ENCODE measurements at places on chromosomes 6 and 20.
A peak's percentile ranks its signal among the peaks of the same experiment; 100 is the strongest.

DNA sequence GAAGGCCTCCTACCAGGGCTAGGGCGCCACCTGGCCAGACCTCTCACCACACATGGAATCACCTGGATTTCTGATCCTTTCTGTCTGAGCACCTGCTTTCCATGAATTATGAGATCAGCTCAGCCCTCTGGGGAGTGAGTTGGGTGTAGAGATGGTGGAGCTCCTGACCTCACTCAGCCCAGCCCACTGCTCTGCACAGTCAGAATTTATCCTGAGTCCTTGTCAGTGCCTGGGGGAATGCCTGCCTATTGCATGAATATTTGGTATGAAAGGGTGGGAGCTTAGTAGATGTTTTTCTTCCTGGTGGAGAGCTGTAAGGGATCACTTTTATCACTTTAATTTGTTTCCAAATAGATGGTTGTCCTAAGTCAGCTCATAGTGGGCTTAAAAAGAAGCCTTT, 47.5 kb downstream of the DTD1 start:
- H3K4me3 ChIP-seq: no peak overlapping the region
- no peaks in the 10 kb centered on the region for H3K27me3 ChIP-seq
- DNase-seq: no peak
- peaks cover 2% of the 10 kb centered on the region for H3K36me3 ChIP-seq

- H3K4me3 ChIP-seq: no peak overlapping the region
- H3K4me1 ChIP-seq: no peaks in the 10 kb centered on the region
Measured at GRCh38 chr20:58763076-58763475, 70.5 kb downstream of the NPEPL1 start.

DNA sequence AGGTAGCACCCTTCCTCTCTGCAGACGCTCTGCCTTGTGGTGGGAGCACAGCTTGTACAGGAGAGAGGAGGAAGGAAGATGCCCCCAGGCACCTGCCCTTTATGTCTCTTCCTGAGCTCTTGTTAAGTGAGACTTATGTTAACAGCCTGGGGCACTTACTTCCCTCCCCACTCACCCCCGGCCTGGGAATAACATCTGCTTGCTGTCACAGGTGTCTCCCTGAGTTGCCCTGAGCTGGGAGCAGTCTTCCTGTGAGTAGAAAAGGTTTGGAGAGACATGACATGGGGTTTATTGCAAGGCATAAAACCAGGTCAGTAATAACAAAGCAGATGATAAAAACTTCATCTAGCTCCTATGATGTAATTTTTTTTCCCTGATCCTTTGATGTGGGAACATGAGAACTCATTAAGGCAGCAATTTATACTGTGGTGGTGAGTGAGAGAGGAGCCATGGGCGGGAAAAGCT, 1.9 kb downstream of the SSTR4 start:
- no peaks in the 10 kb centered on the region for H3K36me3 ChIP-seq
- H3K4me1 ChIP-seq: peaks cover 3% of the 10 kb centered on the region
- peaks cover 9% of the 10 kb centered on the region for H3K27me3 ChIP-seq
- no peak overlapping the region for H3K4me3 ChIP-seq
- DNase-seq: no peak

GRCh38 chr20:51416532-51417249, 125.8 kb downstream of the NFATC2 start:
- H3K27ac ChIP-seq: no peak overlapping the region
- no peak for DNase-seq

DNA sequence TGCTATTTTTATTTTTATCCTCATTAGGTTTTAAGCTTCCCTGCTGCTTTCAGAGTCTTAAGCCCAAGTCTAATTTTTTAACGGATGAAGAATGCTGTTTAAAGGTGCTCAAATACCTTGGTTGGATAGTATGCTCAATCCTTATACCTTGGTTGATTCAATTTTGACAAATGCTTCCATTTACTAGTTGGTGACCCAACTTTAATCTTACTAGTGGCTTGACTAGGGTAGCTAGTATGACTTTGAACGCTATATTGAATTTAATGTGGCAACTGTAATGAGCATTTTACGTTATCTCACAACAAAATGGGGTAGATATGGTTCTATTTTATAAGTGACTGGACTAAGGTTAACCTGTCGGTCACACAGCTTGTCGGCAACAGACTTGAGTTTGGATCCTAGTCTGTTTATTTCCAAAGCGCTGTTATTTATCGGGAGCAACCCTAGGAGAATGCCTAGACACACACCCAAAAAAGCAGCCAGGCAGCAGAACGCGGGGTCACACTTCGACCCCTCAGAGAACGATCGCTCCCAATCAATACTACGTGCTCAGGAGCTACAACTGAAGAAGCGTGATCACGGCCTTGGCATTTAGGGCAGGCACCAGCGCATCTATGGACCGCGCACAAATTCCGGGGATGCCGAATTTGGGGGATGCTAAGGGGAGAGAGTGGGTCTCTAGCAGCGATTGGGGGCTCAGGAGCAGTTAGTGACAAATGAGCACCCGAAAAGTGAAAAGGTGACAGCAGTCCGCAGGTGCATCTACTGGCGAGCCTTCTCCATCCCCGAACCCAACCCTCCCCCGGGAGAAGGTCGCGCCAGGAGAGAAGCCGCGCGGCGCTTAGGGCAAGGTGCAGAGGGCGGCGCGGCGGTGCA, 586 bp upstream of the ALDH5A1 start:
- H3K4me3 ChIP-seq: peak overlapping the region; percentile 66
- no peak for DNase-seq
- H3K36me3 ChIP-seq: no peaks in the 10 kb centered on the region
- peaks cover 11% of the 10 kb centered on the region for H3K4me1 ChIP-seq

DNA sequence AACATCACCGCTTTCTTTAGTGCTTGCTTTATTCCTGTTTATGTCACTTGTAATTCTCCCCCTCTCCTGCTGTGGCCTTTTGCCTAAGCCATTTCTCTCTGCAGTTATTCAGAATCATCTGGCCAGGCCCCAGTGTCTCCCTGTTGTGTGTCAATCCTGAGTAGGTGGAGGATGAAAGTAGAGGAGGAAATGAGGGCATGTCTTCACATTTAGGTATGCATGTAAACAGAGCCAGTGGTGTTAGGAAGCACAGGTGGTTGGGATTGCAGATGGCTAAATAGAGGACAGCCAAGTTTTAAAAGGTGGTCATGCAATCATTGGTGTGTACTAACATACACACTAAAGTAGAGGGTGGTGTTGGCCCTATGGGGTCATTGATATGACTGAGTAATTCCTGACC, 5.2 kb downstream of the PRSS35 start:
- H3K4me1 ChIP-seq: peaks cover under 1% of the 10 kb centered on the region
- H3K27ac ChIP-seq: no peak overlapping the region
- peaks cover under 1% of the 10 kb centered on the region for H3K27me3 ChIP-seq

GRCh38 chr6:5630636-5631035, 369.3 kb downstream of the FARS2 start:
- DNase-seq: no peak
- no peaks in the 10 kb centered on the region for H3K27me3 ChIP-seq
- no peak overlapping the region for H3K27ac ChIP-seq
- peaks cover 1% of the 10 kb centered on the region for H3K4me1 ChIP-seq
- no peaks in the 10 kb centered on the region for H3K36me3 ChIP-seq

DNA sequence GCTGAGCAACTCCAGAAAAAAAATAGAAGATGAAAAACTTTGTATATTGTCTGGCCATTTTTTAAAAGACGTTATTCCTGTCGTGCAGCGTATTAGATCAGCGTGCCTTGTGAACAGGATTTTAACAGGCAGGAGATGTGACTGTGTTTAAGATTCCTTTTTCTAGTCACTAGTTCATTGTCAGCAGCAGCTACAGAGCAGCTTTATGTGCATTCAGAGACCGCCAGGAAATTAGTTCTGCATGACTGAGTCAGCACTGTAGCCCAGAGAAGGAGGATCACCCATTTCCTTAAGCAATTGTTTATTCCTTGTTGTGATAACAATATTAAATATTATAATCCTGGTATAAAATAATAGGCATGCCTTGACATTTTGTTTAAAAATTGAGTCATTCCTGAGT, 75.4 kb upstream of the ADGRB3 start:
- DNase-seq: peak; percentile 96
- peak overlapping the region; percentile 22 for H3K4me3 ChIP-seq
- no peaks in the 10 kb centered on the region for H3K4me1 ChIP-seq
- H3K27ac ChIP-seq: peak overlapping the region; percentile 79
- no peaks in the 10 kb centered on the region for H3K27me3 ChIP-seq
- no peaks in the 10 kb centered on the region for H3K36me3 ChIP-seq

GRCh38 chr6:66538551-66539135, 831.6 kb upstream of the EYS start:
- no peak overlapping the region for H3K27ac ChIP-seq
- H3K36me3 ChIP-seq: no peaks in the 10 kb centered on the region
- DNase-seq: peak; percentile 4
- H3K27me3 ChIP-seq: no peaks in the 10 kb centered on the region
- no peak overlapping the region for H3K4me3 ChIP-seq
- H3K4me1 ChIP-seq: no peaks in the 10 kb centered on the region

- H3K27me3 ChIP-seq: no peaks in the 10 kb centered on the region
- no peak overlapping the region for H3K4me3 ChIP-seq
- no peaks in the 10 kb centered on the region for H3K36me3 ChIP-seq
- DNase-seq: no peak
Measured at GRCh38 chr20:56278196-56278595, 29.7 kb downstream of the MC3R start.

GRCh38 chr6:69933239-69933638, 66.9 kb downstream of the COL19A1 start:
- no peaks in the 10 kb centered on the region for H3K4me1 ChIP-seq
- no peak overlapping the region for H3K4me3 ChIP-seq
- H3K27me3 ChIP-seq: no peaks in the 10 kb centered on the region

All from spinal cord (tissue), 10 donors.